ENCODE measurements at places on chromosomes 5 and 9.

- DNase-seq: no peak
Observed at GRCh38 chr5:83688281-83688680, 32.4 kb downstream of the HAPLN1 start.

- DNase-seq: no peak
Observed at GRCh38 chr5:78765116-78765515, 116.5 kb upstream of the LHFPL2 start.

GRCh38 chr5:96198356-96199058, 234.5 kb downstream of the PCSK1 start:
- no peak for DNase-seq

GRCh38 chr9:132087438-132088030, 7.9 kb upstream of the MED27 start:
- DNase-seq: no peak

- peak; percentile 51 for DNase-seq
Observed at GRCh38 chr9:447230-448025, 232.8 kb downstream of the DOCK8 start.

GRCh38 chr5:4258170-4258569, 662.5 kb downstream of the IRX1 start:
- DNase-seq: no peak

GRCh38 chr9:98539954-98540353, 168.8 kb downstream of the GABBR2 start:
- DNase-seq: no peak

GRCh38 chr5:19616701-19617215, 371.2 kb downstream of the CDH18 start:
- DNase-seq: no peak

- DNase-seq: no peak
Observed at GRCh38 chr9:14438232-14439021, 124.5 kb upstream of the NFIB start.

DNA sequence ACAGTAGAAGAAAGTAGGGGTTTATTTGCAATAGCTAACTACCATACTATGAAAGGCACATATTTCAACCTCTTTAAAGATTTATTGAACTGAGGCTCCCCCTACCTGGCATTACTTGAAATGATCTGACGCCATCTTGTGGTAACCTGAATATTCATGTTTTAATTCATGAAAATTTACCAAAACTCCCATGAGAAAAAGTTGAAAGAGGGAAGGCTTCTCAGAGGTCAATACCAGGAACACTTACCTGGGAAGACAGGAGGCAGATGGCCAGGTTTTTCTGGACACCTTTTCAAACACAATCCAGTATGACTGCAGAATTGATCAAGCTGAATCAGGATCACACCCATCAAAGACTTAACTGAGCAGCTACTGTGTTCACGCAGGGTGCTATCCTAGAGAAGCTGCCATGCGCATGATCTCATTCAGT, 9.4 kb downstream of the PRELID2 start:
- no peak for DNase-seq

- DNase-seq: no peak
Observed at GRCh38 chr5:139396691-139397090, 1.8 kb upstream of the PROB1 start.

GRCh38 chr5:135250671-135251070, 148.4 kb downstream of the MACROH2A1 start:
- no peak for DNase-seq

- DNase-seq: no peak
Observed at GRCh38 chr9:126293522-126293889, 33.1 kb upstream of the MVB12B start.

DNA sequence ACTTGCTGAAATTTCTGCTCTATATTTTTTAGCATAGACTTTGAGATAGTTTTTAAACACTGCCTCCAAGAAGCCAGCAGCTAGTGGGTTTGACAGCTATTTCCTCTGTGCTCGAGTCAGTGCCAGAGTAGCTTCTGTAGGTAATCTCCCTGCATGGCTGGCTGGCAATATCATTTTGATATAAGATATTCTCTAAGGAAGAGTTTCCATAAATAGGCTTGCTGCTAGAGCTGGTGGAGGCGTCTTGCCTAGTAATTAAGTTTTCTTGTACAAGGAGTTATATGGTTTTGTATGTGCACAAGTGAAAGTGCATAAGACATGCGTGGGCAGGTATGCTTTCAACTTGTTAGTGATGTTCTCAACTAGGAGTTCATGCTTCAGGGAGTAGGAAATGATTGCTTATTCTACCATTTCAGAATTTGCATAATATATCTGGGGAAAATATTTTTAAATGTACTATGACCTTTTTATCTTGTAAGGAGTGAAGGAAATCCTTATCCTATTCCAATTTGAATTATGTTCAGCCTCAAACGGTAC, 74.1 kb upstream of the CCL21 start:
- no peak for DNase-seq

DNA sequence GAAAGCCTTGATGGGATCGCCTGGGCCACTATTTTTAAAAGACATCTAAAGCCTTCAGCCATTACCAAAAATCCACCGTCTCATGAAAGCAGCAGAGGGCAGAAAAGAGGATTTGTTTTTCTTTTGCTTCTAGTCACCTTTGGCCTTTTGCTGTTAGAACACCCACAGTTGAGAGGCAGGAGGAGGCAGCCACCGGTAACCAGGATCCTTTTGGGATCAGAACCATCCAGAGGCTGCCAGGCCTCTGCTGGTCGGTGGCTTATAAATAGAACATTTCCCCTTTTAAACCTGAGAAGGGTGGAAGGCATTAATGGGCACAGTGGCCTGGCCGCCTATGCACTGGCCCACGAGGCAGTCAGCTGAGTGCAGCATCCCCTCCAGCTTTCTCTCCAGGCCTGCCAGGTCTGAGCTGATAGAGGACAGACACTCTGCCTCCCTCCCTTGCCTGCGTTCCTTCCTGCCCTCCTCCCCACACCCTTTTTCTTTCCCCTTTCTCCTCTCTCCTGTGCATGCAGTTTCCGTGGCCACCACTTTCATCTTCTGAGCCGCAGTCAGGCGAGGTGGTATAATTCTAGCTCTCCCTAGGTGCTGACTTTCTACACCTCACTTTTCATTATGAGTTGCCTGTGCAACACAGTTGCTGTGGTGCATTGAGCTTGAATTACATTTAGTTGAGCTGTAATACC, 253.4 kb downstream of the ARHGAP26 start:
- DNase-seq: no peak

DNA sequence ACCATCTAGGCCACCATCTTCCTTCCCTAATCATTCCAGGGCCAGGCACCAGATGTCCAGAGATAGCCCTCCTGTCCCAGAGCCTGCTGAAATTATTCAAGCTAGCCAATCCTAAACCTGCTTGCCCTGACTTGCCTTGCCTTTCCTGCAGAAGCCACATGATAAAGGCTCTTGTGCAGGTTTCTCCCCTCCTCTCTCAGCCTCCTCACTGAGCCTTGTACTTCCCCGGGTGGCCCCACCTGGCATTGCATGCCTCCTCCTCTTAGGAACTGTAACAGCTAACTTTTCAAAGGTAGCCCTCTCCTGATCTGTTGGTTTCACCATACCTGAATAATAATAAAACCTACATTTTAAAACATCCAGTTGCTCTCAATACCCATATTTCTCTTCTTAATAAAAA, 42.6 kb downstream of the DIRAS2 start:
- no peak for DNase-seq

DNA sequence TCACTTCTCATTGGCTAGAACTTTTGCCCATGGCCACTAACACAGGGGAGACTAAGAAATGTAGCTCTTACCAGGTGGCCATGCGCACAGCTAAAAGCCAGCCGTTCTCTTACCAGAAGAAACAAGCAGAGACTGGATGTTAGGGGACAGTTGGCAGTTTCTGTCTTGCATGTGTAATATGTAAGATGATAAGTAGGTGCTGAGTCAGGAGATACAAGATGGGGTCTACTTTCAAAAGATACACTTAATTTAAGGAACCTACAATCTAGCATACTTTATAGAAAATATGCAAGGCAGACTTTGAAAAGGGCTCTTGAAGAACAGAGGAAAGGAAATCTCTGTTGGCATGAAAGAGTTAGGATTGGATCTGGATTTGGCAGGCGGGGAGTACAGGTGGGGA, 244.5 kb downstream of the ZSWIM6 start:
- no peak for DNase-seq

- DNase-seq: peak; percentile 18
Observed at GRCh38 chr9:4555236-4555635, 65.0 kb downstream of the SLC1A1 start.

- no peak for DNase-seq
Observed at GRCh38 chr9:14989811-14990210, 79.6 kb upstream of the FREM1 start.

GRCh38 chr9:35277628-35278359, 116.0 kb downstream of the UNC13B start:
- no peak for DNase-seq

DNA sequence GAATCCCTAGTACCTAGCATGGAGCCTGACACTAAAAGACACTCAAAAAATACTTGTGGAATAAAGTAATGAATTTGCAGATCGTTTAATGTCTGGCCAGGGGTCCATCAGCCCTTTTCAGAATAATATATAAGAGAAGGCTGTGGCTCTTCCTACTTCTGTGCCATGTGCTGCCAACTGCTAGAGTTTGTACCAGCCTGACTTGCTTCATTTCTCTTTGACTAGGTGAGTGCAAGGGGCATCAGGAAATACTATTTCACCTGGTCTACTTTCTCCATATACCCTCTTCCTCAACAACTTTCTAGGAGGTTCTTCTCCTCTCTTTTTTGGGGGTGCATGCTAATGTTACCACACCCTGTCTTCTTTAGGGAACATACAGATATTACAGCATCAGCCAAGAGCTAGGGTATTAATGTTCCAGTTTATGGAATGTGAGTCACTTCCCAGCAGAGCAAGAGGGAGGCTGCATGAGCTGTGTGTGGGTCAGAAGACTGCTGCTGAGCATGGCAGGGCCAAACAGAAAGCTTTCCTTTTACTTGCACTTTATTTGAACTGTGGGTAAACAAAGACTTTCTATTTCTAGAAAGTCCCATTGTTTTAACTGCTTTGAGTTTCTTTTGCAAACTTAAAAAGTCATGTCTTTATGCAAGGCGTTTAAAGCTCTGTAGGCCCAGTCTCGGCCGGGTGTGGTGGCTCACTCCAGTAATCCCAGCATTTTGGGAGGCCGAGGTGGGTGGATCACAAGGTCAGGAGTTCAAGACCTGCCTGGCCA, 158.9 kb downstream of the ADAMTSL1 start:
- DNase-seq: no peak

DNA sequence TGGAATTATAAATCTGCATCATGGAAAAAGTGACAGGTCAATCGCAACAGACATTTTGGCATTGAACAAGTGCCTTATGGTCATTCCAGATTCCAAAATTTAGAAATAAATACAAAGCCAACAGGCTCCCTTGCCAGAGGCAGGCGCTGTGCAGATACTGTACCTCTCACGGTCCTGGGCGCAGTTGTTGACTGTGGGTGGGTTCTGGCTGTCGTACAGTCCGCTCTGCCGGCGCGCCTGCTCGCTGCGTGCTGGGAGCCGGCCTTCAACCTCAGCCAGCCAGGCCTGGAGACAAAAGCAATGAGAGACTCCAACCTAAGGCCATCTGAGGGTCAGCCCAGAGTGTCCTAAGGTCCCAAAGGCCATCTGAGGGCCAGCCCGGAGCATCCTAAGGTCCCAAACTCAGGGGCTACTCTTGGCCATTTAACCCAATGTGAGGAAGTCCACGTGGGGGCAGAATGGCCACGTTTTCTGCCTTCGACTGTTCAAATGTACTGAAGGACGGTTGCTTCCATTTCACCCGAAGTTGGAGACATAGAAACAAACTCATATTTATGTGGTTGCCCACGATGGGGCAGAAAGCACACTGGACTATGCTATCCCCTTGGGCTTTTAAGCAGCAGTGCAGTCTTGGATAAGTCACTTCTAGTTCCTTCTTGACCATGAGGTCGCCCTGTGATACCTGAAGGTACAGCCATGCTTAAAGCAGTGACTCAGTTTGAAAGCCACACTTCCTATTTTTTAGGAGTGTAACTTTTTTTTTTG, 65.2 kb downstream of the USP20 start:
- DNase-seq: no peak

GRCh38 chr9:121887553-121888437, 205.3 kb downstream of the TTLL11 start:
- DNase-seq: no peak

GRCh38 chr5:117942861-117943519, 1045.4 kb downstream of the DTWD2 start:
- DNase-seq: no peak

All from CD4-positive, alpha-beta T cell (primary cell).